Activated CD4-positive, alpha-beta T cell treated with anti-CD3 and anti-CD28 coated beads, Interleukin-2, amount 50 U/mL, for 4 hours (primary cell): ENCODE measurements at places on chromosomes 3 and 15.
A peak's percentile ranks its signal among the peaks of the same experiment; 100 is the strongest.

DNA sequence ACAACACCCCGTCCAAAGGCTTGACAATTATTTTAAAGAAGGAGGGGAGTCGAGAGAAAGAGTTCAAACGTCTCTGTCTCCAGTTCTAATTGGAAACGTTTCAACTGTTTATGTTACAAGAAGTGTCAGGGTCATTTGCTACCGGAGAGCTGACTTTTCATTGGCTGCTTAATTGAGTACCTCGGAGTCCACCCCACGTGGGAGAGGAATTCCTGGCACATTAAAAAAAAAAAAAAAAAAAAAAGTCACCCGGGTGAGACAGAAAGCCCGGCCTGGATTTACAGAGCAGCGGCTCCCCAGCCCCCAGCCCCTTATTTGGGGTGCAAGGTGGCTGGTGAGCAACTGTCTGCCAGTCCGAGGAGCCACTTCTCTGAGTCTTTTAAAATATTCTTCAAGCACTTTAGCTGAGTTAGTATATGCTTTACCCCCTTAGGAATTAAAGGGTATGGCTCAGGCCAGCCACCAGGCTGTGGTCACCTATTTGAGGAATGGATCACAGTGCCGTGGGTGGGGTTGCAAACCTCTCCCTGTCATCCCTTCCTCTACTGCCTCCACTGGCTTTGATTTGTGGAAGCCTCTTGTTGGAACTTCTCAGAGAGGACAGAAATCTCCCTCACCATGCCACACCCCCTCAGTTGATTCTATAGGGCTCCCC lies 3.9 kb upstream of the TLE3 start:
- no peak for DNase-seq

DNA sequence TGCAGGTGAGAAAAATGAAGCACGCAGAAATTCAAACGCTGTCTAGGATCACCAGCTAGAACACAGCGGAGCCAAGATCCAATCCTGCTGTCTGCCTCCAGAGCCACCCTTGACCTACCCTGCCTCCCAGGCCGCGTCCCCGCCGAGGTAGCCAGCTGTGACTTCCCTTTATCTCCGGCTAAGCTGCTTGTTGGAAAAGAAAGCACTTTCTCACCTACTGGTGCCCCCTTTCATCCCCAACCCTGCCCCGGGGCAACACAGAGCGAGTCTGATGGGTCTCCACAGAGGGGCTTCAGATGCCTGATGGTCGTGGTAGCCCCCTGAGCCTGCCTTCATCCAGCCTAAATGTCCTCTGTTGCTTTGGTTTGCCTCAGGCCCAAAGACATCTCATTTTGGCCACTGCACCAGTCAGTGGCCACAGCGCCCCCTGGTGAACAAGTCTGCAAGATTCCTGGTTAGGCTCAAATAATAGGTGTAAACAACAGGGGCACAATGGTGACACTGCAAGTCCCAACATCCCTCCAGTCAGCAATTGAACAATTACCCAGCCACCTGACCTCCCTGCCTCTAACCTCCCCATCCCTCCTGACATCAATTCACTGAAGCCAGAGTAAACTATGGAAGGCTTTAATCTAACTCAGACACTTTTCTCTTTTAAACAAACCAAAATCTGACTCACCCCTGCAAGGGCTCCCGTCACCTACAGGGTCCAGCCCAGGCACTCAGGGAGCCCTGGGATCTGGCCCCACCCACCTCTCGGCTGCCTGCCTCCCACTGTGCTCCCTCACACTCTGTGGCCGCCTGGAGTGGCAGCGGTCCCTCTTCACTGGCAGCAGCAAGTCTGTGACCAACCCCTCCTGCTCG lies 27.3 kb upstream of the BCL2L10 start:
- peak; percentile 58 for DNase-seq

DNA sequence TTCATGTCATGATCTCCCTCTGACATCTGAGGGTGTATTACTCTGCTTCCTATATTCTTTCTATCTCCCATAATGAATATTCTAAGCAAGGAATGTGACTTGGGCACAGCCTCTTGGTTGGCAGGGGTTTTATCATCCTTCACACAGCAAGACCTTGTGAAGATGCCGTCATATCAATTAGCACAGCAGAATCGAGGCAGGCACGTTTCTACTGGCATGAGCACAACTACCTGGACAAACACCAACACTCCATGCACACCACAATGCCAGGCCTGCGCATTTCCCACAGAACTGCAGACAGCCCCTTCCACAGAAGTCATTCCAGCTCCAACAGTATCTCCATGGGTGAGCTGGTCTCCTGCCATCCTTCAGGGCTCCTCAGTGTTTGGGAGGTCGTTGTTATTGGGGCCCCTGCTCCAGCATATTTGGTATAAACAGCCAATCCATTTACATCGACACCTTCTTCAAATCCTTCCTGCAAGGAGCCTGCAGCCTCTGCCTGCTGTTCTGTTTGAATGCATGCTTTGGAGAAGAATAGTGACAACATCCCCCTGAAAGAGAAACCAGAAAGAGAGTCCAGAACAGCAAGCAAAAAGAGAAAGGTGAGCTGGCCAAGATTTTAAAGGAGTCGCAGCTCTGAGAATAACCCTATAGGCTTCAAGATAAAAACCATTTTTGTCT lies 275.5 kb downstream of the SHOX2 start:
- no peak for DNase-seq

DNA sequence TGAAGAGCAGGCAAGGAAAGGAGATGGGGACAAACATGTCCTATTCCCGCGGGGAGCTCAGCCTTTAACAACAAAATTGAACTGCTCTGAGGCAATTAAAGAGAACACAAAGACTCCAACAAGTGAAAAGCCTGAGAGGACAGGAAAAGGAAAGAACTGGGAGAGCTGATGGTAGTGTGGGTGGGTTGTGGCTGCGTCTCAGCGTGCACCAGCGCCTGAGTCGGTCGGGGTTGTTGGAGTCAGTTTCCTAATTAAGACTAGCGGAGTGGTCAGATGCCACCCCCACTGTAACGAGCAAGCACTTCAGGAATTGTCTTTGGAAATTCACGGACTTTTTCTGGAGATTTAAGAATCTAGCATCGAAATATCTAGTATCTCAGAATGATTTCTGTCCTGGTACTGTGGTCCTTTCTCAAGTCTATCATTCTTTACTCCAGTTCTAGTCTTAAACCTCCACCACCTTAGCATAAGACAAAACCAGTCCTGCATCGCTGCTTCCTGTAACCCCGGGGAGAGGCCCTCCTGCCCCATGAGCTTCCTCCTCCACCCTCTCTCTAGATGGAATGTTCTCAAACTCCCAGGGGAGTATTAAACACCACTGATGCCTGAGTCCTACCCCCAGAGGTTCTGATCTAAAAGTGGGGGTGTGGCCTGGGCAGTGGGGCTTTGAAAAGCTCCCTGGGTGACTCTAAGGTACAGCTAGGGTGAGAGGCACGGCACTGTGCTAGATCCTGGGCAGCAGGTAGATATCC lies 104.0 kb downstream of the CYP19A1 start:
- DNase-seq = no peak

GRCh38 chr3:127751782-127752181 lies 70.5 kb downstream of the MGLL start:
- DNase-seq = no peak

GRCh38 chr15:38076786-38077185 lies 142.3 kb downstream of the TMCO5A start:
- no peak for DNase-seq

DNA sequence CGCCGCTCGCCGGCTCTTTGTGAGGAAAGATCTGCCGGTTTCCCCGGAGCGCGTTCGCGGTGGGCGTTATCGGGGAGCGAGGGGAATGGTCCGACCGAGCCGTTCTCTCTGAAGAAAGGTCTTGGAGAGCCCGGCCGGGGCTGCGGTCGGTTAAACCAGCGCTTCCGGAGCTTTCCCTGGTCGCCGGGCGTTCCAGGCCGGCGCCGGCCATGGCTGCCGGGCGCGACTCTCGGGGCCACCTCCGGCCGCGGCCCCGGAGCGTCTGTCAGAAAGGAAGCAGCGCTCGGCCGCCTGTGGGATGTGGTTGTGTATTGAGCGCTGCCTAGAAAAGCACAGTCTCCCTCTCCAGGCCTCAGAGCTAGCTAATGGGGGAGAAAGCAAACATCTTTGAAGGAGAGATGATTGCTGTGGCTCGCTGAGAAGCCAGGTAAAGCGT lies 731 bp downstream of the FYTTD1 start:
- peak; percentile 35 for DNase-seq
